Kidney (tissue), 22 donors: ENCODE measurements at places on chromosomes 6 and 20. TPM values are rescaled to one million over a fixed set of nuclear protein-coding genes. Genes with fewer than 3 reads are reported as not detected.

Gene TRAPPC3L
- not detected for total RNA-seq

DNA sequence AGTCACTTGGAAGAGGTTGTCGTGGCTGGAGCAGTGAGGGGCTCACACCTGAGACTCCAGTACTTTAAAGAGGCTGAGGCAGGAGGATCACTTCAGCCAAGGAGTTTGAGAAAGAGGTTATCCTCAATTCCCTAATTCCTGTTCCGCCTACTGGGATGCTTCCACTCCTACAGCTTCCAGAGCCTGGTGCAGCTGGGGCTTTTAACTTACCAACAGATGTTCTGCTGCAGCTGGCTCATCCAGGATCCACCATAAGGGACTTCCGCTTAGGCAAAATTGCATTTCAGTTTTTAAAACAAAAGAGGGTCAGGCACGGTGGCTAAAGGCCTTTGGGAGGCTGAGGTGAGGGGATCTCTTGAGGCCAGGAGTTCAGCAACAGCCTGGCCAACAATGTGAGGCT lies 59.1 kb upstream of the CDYL start:
- no peak for DNase-seq
- H3K4me1 ChIP-seq, result no peaks in the 10 kb centered on the region
- H3K36me3 ChIP-seq, result no peaks in the 10 kb centered on the region
- H3K27me3 ChIP-seq, result no peaks in the 10 kb centered on the region
- H3K4me3 ChIP-seq, result no peak overlapping the region

- H3K4me1 ChIP-seq, result no peaks in the 10 kb centered on the region
- no peaks in the 10 kb centered on the region for H3K36me3 ChIP-seq
- H3K4me3 ChIP-seq, result no peak overlapping the region
- H3K27me3 ChIP-seq, result no peaks in the 10 kb centered on the region
These were observed 36.6 kb downstream of the ABHD12 start for GRCh38 chr20:25353747-25354705.

GRCh38 chr20:60453388-60454246 lies 495.4 kb downstream of the CDH26 start:
- no peak overlapping the region for H3K27ac ChIP-seq
- H3K36me3 ChIP-seq, result no peaks in the 10 kb centered on the region
- H3K27me3 ChIP-seq, result no peaks in the 10 kb centered on the region
- H3K4me3 ChIP-seq, result no peak overlapping the region

- no peaks in the 10 kb centered on the region for H3K27me3 ChIP-seq
- H3K36me3 ChIP-seq, result no peaks in the 10 kb centered on the region
- no peaks in the 10 kb centered on the region for H3K4me1 ChIP-seq
- no peak overlapping the region for H3K27ac ChIP-seq
These were observed 76.3 kb upstream of the PHACTR2 start for GRCh38 chr6:143601504-143601903.

Gene LTA
- 0.35 TPM for total RNA-seq

DNA sequence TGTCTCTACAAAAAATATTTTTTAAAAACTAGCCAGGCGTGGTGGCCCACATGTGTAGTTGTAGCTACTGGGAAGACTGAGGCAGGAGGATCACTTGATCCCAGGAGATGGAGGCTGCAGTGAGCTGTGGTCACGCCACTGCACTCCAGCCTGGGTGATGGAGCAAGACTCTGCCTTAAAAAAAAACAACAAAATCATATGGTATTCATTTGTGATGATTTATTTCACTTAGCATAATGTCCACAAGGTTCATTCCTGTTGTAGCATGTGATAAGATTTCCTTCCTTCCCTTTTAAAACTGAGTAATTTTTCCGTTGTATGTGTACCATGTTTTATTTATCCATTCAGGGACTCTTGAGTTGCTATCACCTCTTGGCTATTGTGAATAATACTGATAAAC lies 26.2 kb downstream of the TMEM170B start:
- no peaks in the 10 kb centered on the region for H3K27me3 ChIP-seq
- no peaks in the 10 kb centered on the region for H3K4me1 ChIP-seq
- H3K36me3 ChIP-seq, result no peaks in the 10 kb centered on the region
- no peak for DNase-seq
- H3K27ac ChIP-seq, result no peak overlapping the region
